ENCODE measurements at places on chromosomes 16 and 17.
A peak's percentile ranks its signal among the peaks of the same experiment; 100 is the strongest.

- no peak for DNase-seq
Measured at GRCh38 chr16:67457611-67458010, 23.3 kb downstream of the ATP6V0D1 start.

GRCh38 chr17:40956401-40957254 lies 10.1 kb downstream of the KRT39 start:
- DNase-seq, result no peak

- DNase-seq, result no peak
Measured at GRCh38 chr16:7755347-7755882, 422.8 kb downstream of the RBFOX1 start.

- peak; percentile 30 for DNase-seq
Measured at GRCh38 chr16:68760671-68761275, 23.7 kb downstream of the CDH1 start.

GRCh38 chr17:56908001-56908542 lies 5.8 kb downstream of the TRIM25 start:
- peak; percentile 8 for DNase-seq

DNA sequence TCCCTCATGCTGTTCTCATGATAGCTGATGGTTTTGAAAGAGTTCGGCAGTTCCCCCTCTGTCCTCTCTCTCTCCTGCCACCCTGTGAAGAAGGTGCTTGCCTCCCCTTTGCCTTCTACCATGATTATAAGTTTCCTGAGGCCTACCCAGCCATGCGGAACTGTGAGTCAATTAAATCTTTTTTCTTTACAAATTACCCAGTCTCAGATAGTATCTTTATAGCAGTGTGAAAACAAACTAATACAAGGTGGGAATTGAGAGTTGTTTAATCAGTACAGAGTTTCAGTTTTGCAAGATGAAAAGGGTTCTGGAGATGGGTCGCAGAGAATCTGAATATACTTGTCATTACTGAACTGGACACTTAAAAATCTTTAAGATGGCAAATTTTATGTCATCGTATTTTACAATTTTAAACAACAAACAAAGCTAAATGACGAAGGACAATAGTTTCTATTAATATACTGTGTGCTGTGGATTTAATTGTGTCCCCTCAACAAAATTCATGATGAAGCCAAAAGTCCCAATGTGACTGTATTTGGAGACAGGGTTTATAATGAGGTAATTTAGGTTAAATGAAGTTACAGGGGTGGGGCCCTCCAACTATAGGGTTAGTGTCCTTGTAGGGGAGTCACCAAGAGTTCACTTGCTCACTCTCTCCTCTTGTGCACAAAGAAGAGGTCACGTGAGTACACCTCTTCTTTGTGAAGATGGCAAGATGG lies 4.4 kb downstream of the MT3 start:
- no peak for DNase-seq

DNA sequence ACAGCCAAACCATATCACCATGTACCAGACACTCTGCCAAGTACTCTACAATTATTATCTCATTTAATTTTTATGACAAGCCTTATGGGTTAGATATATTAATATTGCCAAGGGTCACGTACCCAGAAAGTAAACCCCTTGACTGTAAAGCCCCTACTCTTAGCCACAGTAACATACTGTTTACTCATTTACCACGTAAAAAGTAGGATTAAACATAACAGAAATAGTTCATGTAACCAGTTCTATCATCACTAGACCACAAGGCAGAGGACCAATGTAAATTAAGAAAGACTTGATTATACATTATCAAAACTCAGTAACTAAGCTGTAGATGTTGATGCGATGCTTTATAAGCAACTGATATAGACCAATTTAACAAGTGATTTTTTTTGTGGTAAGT lies 101.5 kb upstream of the CNTNAP4 start:
- DNase-seq, result no peak

- DNase-seq, result no peak
Measured at GRCh38 chr17:64152428-64153125, 22.6 kb upstream of the ERN1 start.

DNA sequence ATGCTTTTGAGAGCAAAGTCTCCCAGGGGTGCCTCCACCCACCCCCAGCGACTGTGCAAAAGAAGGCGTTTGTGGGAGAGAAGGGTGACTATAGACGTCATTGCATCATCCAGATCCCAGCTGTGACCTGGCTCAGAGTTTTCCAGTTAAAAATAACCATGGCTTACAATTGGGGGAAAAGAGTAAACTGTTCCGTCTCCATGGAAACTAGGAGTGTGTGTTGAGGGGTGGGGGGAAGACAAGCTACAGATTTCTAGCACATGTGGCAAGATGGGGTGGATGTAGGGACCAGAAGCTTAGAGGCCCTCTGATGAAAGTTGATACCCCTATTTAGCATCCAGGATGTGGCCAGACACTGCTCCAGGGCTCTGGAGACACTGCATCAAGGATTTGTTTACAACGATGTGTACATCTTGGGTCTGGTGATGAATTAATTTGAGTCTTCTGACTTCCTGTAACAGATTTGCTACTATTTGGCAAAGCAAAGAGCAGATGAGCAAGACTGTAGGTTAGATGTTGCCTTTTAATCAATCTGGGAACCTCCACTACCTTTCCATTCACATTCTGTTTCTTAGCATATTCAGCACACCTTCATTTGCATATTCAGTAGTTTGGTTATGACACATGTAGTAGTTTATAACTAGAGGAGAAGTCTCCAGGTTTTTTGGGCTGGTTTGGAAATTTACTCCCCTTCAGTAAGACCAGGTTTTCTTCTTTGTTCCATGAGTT lies 6.2 kb upstream of the DUSP14 start:
- no peak for DNase-seq

- no peak for DNase-seq
Measured at GRCh38 chr17:15236281-15237105, 28.6 kb downstream of the PMP22 start.

GRCh38 chr16:90048347-90048722 lies 28.8 kb downstream of the PRDM7 start:
- DNase-seq, result no peak

- no peak for DNase-seq
Measured at GRCh38 chr16:56777482-56777881, 47.6 kb downstream of the NUP93 start.

Measured in ACHN (cell line).